ENCODE measurements at places on chromosomes 3 and 15.
A peak's percentile ranks its signal among the peaks of the same experiment; 100 is the strongest.

GRCh38 chr3:184371570-184372018 is 6.4 kb downstream of the THPO start:
- no peak for DNase-seq

- DNase-seq: no peak
Measured at GRCh38 chr3:106172101-106172500, 303.3 kb upstream of the CBLB start.

DNA sequence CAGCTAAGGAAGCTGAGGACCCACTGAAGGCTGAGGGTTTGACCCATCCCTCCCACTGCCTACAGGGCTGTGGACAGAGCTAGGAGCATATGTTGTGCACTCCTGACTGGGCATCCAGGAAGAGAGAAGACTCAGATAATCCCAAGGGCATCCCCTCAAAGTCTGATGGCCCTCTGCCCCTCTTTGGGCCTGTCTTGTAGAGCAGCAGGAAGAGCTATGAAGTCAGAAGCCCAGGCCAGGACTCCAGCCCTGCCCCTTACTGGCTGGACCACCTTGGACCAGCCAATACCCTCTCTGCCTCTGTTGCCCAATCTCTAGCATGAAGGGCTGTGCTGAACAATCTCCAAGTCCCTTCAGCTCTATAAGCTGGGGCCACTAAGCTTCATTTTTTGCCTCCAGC is 210.8 kb downstream of the RPLP1 start:
- DNase-seq: no peak

DNA sequence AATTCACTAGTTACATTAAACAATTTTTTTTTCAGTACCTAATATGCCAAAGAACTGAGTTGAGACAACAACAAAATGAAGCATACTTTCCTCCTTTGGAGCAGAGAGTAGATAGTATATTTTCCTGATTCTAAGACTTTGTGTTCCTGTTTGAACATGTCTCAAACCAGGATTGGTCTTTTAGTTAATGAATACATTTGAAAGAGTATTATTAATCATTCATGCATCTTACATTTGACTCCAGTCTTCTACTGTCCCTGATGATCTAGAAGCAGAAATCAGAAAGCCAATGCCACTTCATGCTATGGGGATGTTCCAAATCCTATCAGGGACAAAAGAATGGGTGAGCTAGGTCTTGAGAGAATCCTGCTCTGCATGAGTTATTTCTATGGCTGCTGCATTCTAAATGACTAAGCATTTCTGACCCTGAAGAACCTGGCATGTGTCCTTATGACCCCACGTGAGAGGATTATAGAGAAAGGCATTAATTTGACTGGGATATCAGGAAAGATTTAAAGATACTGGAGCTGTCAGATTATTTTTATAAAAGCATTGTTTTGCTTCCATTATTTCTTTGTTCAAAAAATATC is 32.9 kb upstream of the MBNL1 start:
- no peak for DNase-seq

DNA sequence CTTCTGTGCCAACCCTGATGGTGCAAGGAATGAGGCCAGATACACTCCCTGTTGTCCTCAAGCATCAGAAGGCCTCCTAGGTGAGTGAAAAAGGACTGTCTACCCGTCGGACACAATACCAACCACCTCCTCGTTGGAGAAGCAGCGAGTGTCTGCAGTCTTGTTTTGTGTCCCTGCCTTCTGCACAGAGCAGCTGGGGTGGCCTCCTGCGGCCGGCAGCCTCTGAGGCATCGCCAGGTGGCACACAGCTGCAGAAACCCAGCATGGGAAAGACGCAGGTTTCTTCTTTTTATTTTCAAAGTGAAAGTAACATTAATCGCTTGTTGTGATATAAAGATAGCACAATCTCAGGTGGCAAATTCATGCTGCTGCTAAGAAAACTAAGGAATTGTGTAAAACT is 509.9 kb downstream of the OCA2 start:
- peak; percentile 77 for DNase-seq

GRCh38 chr3:67524046-67524445 is 130.4 kb downstream of the SUCLG2 start:
- DNase-seq: no peak

GRCh38 chr15:91992945-91993344 is 139.4 kb downstream of the SLCO3A1 start:
- no peak for DNase-seq

GRCh38 chr3:79405183-79405582 is 362.6 kb downstream of the ROBO1 start:
- DNase-seq: no peak

DNA sequence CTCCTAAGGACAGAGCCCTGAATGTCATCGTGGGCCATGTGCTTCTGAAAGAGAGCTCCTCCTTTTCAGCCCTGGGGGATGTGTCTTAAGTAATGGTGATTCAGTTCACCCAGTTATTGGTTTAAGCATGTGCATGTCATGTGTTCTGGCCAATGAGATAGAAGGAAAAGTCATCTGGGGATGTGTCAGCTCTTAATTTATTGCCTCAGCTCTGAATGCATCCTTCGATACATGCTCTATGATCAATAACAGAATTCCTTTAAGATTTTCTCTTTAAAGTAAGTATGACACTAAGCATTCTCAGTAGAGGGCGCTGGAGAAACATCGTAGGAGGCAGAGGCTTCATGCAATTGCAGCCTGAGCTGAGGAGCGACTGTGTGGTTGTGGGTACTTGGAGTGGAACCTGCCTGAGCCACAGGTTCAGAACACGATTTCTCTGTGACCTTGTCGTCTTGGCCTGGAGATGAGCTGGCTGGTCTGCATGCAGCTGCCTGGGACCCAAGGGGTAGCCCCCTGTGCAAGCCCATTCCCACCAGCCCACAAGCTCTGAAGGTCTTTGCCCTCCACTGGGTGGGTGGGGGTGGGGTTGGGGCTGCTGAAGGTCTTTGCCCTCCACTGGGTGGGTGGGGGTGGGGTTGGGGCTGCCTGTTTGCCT is 69.5 kb downstream of the C3orf38 start:
- DNase-seq: no peak

DNA sequence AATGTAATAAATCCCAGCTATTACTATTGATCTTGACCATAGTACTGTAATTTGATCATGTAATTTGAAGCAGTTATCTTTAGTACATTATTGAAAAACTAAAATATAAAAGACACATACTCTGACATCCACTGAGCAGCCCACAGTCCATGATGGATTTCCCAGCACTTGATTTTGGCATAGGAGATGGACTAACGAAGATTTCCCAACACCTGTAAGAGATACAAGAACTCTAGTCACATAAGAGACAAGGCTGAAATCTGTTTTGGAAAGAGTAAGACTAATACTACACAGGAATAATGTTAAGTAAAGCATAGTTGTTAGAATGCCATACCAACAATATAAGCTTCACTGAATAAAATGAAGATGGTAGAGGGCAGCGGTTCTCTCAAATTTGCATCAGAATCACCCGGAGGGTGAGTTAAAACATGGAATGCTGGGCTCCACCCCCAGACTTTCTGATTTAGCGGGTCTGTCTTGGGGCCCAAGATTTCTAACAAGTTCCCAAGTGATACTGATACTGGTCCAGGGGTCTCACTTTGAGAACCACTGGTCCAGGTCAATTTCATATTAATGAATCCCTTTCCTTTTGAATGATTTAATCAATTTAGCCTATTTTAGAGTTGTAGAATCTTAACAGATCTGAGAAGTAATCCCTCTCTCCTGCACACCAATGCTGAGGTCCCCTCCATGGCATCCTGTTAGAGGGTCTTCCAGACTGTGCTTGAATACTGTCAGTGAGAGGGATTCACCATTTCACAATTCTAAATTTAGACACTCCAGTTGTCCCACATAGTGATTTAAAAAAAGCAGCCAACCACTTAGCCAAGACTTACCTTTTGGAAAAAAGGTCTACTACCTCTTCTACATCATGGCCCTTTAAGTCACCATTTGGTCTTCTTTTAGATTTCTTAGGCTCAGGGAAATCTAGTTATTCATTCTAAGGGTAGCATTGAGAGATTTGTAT is 11.5 kb downstream of the RABL3 start:
- DNase-seq: no peak

- no peak for DNase-seq
Measured at GRCh38 chr3:77197408-77197807, 157.5 kb downstream of the ROBO2 start.

DNA sequence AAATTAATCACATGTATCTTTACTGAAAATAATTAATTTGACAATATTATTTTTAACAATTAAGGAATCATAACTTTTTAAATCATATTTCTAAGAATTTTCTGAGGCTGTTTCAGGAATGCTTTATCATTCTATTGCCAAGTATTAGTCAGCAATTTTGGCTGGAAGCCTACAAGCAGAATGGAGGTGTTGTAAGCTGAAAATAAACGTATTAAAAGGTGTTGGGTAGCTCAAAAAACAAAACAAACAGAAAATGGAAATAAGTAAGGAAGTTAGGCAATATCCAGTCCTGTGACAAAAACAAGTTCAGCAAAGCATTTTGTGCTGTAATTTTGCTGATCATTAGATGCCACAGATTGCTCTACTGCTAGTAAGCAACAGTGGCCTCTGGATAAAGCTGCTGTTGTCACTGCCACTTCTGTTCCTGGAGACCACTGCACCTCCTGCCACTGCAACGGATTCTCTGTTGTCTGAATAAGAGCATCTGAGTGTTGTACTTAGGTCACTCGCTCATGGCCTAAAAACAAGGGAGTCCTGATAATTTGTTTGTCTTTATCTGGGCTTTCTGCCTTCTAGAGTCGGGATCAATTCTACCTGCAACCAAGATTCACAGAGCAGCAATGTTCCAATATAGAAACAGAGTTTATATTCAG is 63.5 kb upstream of the SLITRK3 start:
- DNase-seq: no peak

- no peak for DNase-seq
Measured at GRCh38 chr15:101407439-101407838, 82.1 kb downstream of the PCSK6 start.

- DNase-seq: no peak
Measured at GRCh38 chr3:65979731-65980130, 59.0 kb downstream of the MAGI1 start.

GRCh38 chr3:28326458-28326926 is 22.0 kb upstream of the ZCWPW2 start:
- no peak for DNase-seq

DNA sequence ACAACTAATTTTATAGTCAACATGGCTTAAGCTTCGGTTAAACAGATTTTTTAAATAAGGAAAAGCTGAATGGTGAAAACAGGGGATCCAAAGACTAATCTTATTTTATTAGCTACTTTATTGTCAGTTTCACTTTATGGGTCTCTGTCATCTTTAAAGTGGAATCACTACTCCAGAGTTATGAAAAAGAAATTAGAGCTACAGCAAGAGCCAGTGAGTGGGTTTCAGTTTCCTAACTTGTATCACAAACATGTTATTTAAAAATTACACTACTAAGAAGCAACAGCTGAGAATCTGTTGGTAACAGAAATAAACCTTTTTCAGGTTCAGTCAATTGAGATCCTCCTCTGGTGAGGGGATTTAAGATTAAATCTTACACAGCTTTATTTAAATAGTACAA is 10.0 kb downstream of the PHC3 start:
- DNase-seq: no peak

GRCh38 chr3:151804267-151804666 is 9.6 kb upstream of the AADAC start:
- no peak for DNase-seq

DNA sequence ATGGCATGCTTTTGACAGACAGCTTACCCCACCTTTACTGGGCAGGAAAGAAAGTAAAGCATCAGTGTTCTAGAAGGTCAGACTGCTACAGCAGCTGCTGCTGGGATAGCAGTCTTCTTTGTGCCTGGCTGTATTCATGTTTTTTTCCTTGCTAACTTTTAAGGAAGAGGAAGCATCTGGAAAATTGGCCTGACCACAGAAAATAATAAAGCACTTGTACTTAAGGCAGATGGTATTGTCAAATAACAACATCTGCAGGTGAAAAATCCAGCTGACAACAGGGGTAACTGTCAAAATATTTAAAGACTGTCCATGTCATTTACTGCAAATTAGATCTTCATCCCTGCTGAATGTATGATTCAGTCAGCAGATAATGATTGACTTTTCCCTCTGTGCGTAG is 229.0 kb downstream of the OXSM start:
- DNase-seq: no peak

DNA sequence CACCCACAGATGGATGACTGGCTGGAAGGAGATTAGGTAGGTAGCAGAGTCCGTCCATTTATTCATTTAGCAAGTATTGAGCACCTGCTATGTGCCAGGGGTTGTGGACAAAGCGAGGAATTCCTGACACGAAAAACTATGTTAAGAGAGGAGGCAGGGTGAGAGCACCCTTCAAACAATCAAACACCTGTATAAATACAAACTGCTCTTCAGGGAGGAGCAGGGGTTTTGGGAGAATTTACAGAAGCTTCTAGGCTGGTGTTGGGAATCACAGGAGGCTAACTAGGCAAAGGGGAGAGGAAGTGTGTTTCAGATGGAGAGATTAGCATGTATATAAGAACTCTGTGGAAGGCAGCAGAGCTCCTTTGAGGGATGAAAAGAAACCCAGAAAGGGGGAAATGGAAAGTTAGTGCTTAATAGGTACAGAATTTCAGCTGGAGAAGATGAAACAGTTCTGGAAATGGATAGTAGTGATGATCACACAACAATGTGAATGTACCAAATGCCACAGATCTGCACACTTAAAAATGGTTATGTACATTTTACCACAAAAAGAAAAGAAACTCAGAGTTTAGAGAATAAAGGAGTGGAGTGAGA is 805 bp upstream of the SEC22C start:
- DNase-seq: no peak

DNA sequence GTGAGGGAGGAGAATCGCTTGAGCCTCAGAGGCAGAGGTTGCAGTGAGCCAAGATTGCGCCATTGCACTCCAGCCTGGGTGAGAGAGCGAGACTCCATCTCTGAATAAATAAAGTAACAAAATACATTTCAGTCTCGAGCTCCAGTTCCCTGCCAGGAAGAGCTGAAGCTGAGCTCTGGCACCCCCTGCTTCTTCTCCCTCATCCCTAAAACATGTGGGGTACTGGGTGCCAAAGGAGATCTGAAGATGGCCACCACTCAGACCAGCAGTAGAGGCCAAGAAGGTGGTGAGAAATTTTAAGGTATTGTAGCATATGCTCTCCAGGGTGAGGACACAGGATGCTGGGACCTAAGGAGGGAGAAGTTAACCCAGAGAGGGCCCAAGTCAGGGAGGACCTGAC is 75.0 kb upstream of the CGNL1 start:
- DNase-seq: no peak
